ENCODE measurements at places on chromosomes 4 and X.

DNA sequence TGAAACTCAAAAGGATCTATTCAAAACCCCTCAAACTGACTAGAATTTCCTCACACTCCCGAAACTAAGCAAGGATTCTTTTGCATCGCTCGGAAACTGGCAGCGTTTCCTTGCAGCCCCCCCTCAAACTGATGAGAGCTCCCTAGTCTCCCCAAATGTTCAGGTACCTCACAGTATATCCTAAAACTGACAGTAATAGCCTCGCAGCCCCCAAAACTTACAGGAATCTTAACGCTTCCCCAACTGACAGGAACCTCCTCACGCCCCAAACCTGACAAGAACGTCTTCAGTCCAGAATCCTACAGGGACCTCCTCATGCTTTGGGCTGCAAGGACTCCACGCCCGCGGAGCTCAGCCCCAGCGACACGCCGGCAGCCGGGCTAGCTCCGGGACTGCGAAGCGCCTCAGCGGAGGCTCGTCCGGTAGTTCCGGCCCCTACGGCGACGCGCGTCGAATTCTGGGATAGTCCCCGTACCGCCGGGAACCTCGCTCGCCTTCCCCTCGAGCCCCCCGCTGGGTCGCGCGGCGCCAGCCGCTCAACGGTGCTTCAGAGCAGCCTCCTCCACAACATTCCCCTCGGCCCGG, 640 bp downstream of the PHF8 start:
- peak; percentile 21 for DNase-seq

- DNase-seq, result no peak
These were observed 7.2 kb upstream of the MAGIX start for GRCh38 chrX:49155243-49155899.

GRCh38 chrX:40082447-40083119, 15.2 kb downstream of the BCOR start:
- no peak for DNase-seq

- no peak for DNase-seq
These were observed 8.4 kb downstream of the ATP10D start for GRCh38 chr4:47493238-47494123.

DNA sequence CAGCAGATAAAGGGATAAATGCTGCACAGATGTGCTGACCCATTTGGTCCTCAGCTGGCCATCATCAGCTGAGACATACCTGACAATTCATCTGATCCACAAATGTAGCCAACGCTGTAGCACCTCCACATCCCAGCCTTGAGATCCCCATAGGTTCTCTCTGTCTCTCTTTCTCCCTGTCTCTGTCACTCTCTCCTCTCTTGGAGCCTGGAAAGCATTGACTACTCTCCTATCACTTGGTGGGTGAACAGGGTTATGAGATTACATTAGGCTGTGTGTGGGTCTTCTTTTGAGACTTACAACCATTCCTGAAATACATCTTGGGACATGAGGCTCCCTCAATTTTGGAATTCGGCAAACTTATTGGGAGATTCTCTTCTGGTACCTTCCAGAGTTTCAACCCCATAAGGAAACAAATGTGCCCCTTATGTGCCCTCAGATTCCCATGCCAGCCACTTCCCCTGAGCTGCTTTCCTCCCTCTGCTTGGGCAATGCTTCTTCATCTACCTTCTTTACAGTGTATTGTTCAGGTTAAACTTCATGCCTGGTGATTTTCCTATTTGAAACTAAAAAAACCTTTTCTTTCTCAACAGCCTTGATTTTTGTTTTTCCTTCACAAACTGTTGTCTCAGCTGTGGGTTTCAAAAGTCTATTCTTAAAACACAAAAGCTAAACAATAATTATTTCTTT, 29.1 kb upstream of the FGF2 start:
- no peak for DNase-seq

All from progenitor cell of endocrine pancreas (in vitro differentiated cells).